SJSA1 (cell line): ENCODE measurements at places on chromosomes 7 and 10.

DNA sequence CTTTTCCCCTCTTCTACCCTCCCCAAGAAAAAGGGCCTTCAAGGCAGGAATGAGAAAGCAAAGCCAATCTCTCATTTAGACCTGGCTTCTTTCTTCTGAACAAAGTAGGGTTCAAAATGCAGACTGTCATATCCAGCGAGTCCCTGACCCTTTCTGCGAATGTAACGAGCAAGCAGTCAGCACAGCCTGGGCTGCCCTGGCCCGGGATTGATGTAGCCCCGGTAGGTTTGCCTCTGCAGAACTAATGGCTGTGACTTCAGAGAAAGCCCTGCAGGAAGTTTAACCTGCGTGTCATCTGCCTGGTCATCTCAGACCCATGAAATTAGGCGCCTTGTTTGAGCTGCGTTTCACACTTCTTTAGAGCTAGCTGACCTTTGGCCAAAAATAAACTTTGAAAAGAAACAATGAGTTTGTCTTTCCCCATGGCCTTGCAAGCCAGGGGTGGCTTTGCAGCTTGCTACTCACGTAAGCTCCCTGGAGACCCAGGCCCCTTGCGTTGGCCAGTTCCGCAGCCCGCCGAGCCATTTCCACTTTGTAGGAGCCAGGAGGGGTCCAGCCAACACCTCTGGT is 36.4 kb downstream of the HABP2 start:
- no peak for DNase-seq

DNA sequence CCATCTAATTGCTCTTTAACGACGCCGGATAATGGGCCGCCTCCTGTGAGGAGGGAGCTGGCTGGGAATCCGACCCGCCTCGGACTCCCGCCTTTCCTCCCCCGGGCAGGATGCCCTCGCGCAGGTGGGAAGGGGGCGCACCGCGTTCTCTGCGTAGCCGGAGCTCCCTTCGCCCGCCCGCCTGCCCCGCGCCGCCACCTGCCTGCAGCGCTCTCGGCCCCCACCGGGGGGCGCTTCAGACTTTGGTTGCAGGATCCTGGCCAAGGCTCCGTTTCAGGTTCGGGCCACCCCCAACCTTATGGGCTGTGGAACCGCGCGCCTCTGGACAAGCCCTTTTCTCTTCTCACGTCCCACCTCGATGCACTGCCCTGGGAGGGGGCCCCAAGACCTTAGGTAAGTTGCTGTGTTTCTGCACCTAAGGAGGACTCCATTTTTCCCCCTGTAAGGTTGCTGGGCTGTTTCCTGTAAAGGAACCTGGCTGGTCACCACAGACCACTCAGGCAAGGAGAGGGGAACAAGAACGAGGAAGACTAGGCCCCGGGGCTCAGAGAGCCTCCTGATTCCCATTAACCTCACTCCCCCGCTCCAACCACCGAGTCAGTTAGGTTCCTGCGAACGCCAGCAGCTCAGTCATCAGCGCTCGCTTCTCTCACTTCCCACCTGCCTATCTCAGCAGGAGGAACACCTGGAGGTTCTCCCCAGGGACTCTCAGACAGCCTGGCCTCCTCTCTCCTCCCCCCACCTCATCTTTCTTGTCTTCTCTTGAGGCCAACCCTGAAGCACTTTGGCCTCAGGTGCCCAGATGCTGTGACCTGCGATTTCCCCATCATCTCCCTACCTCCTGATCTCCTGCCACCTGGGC is 11.3 kb upstream of the KAZALD1 start:
- peak; percentile 67 for DNase-seq

DNA sequence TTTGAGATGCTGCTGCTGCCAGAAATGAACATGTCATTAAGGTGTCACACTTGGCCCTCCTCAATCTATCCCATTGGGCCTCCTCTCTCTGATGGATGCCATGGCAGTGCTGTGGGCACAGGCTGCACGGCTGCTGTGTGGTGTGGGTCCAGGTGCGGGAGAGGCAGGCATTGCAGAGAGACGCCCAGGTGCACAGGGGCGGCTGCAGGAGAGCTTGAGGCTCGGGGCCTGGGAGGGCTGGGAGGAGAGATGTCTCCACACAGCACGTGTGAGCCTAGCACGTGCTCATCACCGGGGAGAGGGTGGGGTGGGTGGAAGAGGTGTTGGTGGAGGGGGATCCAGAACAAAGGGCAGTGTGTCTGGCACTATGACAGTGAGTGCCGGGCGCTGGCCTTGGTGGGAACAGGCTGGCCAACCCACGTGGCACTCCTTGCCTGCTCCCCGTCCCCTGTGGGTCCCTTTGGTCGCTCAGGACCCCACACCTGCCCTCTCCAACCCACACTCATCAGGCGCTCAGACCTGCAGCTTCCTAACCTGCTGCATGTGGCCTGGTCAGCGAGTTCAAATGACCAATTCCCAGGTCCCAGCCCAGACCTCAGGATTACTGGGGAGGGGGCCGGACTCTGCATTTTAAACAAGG is 39.9 kb upstream of the BNIP3 start:
- DNase-seq, result no peak

GRCh38 chr10:69657430-69657829 is 27.4 kb downstream of the FAM241B start:
- no peak for DNase-seq

DNA sequence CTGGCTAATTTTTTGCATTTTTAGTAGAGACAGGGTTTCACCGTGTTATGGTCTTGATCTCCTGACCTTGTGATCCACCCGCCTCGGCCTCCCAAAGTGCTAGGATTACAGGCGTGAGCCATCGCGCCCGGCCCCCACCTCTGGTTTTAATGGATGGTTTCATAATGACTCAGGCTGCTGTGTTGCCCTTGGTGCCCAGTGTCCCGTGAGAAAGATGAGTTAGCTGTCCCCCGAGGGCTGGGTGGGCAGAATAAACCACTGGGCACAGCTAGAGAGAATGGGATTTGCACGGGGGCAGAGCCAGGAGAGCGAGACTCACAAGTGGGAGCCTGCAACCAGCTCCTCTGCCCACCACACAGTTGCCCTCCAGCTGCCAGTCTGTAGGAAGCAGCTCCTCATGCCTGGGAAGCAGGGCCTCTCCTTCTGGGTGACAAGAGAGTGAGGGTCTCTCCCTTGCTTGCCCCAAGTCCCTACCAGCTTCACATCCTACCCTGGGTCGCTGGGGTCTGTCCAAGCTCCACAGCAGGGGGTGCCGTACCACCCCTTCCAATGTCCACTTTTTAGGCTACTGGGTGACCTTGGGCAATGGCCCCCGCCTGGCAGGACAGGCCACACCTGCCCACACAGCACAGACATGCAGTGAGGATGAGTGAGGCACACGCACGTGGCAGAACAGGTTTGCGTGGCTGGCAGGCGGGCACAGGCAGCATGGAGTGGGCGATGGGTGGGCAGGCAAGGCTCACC is 16.1 kb upstream of the NDST2 start:
- peak; percentile 74 for DNase-seq

DNA sequence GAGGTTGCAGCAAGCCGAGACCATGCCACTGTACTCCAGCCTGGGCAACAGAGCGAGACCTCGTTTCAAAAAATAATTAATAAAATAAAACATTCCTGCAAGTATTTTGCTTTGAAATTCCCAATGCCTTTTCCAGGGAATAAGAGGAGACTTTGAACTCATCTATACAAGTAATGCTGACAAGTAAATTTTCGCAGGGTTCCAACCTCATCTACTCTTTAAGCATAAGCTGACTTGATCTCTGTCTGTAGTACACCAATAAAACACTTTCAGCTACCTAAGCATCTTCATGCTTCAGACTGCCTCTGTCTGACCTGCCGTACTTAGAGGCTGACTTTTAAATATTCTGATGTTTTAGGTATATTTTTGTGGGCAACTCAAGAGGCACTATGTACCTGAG is 13.7 kb upstream of the BEND7 start:
- DNase-seq, result no peak

DNA sequence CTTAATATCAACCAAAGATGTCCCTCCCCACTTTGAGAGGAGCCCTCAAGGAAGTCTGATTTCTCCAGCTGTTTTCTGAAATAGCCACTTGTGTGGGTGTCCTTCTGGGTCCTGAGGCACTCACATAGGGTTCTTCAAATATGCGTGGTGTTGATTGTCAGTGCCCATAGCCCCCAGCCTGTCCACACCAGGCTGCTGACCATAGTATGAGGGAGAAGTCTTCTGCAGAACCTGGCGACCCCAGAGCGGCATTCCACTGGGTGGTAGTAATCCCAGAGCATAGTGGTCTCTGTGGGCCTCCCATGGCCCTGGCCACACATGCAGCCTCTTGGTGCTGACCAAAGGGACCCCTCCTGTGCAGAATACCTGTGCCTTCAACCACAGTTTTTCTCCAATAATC is 82.7 kb upstream of the MACROH2A2 start:
- DNase-seq, result no peak

- DNase-seq, result no peak
Measured at GRCh38 chr7:40937879-40938278, 765.0 kb downstream of the INHBA start.

GRCh38 chr7:81114633-81115032 is 195.8 kb upstream of the SEMA3C start:
- no peak for DNase-seq

GRCh38 chr7:115410972-115411686 is 489.2 kb downstream of the MDFIC start:
- DNase-seq, result no peak

DNA sequence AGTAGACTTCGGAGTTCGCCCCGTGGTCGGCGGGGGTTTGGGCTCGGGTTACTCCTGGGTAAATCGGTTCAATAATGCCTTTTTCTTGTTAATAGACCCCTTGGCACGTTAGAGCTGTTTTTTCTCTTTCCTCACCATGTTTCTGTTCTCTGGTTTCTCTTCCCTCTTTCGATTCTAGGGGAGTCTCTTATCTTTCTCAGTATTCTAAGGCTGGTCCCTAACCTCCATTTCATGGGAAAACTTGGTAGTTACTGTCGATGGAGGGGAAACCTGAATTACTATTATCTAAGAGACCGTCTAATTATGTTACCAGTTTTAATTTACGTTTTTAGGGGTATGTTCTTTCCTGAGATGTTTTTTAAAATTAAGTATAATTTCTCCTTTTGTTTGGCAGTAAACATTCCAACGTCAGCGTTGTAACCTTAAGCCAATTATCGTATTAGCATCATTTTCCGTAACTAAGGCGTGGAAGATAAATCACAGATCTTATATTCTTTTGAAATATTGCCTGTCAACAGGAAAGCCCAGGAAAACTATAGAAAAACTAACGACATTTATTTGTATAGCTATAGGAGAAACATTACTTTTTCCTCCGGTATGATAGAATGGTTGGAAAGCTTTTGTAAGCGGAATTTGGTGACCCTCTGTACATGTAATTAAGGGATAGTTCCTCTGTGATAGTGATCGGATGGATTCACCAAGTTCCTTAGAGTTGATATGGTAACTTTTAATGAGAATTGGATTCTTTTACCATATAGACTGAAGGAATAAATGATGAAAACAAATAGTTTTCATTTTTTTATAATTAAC is 847 bp downstream of the BTAF1 start:
- no peak for DNase-seq

DNA sequence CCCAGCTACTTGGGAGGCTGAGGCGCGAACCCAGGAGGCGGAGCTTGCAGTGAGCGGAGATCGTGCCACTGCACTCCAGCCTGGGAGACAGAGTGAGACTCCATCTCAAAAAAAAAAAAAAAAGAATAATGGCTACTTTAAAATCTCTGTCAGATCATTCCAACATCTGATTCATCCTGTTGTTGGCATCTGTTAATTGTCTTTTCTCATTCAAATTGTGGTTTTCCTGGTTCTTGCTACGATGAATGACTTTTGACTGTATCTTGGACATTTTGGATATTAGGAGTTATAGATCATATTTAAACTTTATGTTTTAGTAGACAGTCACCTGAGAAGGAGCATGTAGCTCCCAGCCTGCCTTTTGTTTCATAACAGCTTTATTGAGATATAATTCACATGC is 8.5 kb downstream of the TPST1 start:
- DNase-seq, result no peak

GRCh38 chr7:117132321-117133120 is 179.2 kb downstream of the ST7 start:
- peak; percentile 92 for DNase-seq

GRCh38 chr10:18955061-18955460 is 93.5 kb upstream of the MALRD1 start:
- no peak for DNase-seq

- peak; percentile 14 for DNase-seq
Measured at GRCh38 chr10:122331100-122331499, 43.4 kb upstream of the PLEKHA1 start.

DNA sequence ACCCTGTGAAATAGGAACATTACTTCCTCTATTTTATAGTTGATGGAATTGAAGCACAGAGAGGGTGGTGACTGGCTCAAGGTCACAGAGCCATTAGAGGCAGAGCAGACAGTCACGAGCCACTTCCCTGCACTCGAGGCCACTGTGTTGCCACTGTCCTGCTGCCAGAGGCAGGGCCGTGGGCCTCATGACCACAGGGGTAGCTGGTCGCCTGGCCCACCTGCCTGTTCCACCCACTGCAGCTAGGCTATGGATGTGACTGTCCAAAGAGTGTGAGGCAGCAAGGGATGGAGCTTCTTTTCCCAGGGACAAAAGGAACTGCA is 38.2 kb downstream of the RPS24 start:
- DNase-seq, result no peak

- DNase-seq, result no peak
Measured at GRCh38 chr10:3961082-3961481, 176.1 kb upstream of the KLF6 start.

GRCh38 chr10:26931223-26931622 is 70.5 kb upstream of the ABI1 start:
- no peak for DNase-seq

GRCh38 chr7:68537774-68538071 is 1060.6 kb upstream of the AUTS2 start:
- DNase-seq, result no peak

DNA sequence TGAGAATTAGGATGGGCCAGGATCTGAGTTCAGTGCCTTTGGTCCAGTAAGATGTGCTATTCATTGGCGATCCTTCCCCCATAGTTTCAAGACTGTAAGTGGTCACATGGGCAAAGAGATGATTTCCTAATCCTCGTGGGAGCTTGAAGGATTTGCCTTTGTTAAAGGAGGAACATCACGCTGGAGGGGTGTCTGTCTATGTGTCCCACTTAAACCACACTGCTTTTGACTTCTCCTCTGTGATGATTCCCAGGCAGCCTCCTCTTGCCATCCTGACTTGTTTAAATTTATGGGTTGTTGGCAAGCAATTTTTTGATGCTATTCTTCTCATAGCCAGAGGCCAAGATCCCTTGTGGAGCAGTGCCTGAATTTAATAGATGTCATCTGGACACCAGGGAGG is 154.0 kb downstream of the TCF7L2 start:
- peak; percentile 50 for DNase-seq

GRCh38 chr10:3460420-3461128 is 288.0 kb upstream of the PITRM1 start:
- peak; percentile 9 for DNase-seq

GRCh38 chr10:97898429-97898828 is 48.8 kb downstream of the GOLGA7B start:
- no peak for DNase-seq
